ENCODE measurements at places on chromosomes 1 and 21. TPM values are rescaled to one million over a fixed set of nuclear protein-coding genes. Genes with fewer than 3 reads are reported as not detected.

The CELF3 gene
- not detected for total RNA-seq

The KLF17 gene
- not detected for total RNA-seq

The HUNK gene
- 0.73 TPM for total RNA-seq

The SV2A gene
- 0.83 TPM for total RNA-seq

The CR2 gene
- total RNA-seq = not detected

The SPTA1 gene
- total RNA-seq = 0.43 TPM

All from cardiac septum (tissue), 1 donor.